Osteocyte (in vitro differentiated cells): ENCODE measurements at places on chromosomes 2 and 18.

DNA sequence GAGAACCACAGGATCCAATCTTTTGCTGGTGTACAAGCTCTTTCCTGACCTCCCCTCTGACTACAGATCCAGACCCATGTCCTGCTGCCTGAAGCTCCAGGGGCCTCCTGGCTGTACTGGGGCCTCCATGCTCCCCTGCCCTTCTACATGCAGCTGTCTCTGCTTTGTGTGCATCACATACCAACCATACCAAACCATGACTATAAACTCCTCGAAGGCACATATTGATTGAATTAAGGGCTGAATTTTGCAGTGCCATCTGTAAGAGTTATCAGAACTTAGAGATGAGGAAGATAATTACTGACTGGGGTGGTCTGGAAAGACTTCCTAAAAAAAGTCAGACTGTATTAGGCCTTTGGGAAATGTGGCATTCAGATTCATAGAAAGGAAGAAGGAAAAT lies 139.9 kb upstream of the CXCR4 start:
- DNase-seq, result no peak

- DNase-seq, result no peak
Measured at GRCh38 chr2:84314250-84314649, 144.8 kb downstream of the SUCLG1 start.

- DNase-seq, result no peak
Measured at GRCh38 chr2:177691177-177691576, 298.6 kb downstream of the AGPS start.

DNA sequence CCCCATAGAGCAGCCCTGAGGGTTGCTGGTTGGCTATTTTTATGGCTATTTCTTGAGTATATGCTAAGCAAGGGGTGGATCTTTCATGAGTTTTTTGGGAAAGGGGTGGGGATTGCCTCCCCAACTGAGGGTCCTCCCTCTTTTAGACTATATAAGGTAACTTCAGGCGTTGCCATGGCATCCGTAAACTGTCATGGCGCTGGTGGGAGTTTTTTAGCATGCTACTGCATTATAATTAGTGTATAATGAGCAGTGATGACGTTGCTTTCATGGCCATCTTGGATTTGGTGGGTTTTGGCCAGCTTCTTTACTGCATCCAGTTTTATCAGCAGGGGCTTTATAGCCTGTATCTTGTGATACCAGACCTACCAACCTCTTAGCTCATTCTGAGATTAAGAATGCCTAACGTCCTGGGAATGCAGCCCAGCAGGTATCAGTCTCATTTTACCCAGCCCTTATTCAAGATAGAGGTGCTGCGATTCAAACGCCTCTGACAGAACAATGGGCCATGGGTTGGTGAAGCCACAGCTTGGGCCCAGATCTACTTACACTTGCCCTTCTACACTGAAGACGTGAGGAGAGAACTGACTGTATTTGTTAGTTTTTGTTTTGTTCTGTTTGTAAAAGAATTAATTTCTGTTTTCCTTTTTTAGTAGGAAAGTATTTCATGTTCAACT lies 53.8 kb upstream of the TMEM163 start:
- DNase-seq, result no peak

- DNase-seq, result no peak
Measured at GRCh38 chr2:43896906-43897305, 58.1 kb downstream of the ABCG8 start.

GRCh38 chr18:22933966-22934423 lies 867 bp downstream of the RBBP8 start:
- no peak for DNase-seq

- no peak for DNase-seq
Measured at GRCh38 chr2:237590272-237591140, at the start of gene RAB17. Gene RAB17, minus strand, starts transcription at chr2:237590734. Its CDS starts 4,580 bp downstream, at chr2:237586154.

DNA sequence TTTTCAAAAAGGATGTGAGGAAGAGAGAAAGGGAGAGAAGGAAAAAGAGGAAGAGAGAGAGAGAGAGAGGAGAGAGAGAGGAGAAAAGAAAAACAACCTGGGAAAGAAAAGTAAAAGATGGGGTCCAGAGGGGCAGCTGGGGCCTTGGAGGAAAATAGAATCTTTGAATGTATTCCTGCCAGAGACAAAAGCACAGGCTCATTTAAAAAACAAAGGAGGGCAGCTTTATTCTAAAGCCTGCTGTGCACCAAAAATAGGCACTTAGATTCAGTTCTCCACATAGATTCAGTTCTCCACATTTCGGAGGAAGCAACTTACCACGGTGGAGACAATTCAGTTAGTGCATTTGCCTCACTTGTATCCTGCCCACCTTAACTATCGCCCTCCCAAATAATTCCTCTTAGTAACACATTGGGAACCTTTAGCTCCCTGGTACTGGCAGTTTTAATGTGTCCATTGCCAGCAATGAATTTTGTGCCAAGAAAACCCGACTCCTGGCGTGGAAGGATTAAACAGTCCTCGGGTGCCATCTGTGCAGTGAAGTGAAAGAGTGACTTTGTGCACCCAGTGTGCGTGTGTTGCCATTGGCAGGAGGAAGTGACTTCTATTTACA lies 71.3 kb downstream of the DPP4 start:
- no peak for DNase-seq

- no peak for DNase-seq
Measured at GRCh38 chr2:199019898-199020507, 437.7 kb downstream of the SATB2 start.

DNA sequence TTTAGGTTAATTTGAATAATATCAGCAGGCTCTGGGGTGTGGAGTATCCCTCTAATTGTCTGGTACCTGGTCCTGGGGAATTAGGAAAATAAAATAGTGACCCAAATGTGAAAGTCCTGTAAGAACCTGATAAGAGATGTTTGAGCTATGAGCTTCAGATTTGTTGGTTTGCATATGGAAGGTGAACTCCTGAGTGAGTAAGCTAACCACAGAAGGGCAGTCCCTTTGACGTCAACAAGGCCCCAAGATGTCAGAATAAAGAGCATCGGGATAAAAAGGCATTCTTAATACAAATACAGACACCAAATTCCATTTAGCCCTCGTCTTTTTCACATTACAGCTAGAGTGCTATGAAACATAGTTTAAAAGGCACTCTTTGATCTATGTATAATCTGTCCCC lies 1366.3 kb upstream of the TMEFF2 start:
- DNase-seq, result no peak

DNA sequence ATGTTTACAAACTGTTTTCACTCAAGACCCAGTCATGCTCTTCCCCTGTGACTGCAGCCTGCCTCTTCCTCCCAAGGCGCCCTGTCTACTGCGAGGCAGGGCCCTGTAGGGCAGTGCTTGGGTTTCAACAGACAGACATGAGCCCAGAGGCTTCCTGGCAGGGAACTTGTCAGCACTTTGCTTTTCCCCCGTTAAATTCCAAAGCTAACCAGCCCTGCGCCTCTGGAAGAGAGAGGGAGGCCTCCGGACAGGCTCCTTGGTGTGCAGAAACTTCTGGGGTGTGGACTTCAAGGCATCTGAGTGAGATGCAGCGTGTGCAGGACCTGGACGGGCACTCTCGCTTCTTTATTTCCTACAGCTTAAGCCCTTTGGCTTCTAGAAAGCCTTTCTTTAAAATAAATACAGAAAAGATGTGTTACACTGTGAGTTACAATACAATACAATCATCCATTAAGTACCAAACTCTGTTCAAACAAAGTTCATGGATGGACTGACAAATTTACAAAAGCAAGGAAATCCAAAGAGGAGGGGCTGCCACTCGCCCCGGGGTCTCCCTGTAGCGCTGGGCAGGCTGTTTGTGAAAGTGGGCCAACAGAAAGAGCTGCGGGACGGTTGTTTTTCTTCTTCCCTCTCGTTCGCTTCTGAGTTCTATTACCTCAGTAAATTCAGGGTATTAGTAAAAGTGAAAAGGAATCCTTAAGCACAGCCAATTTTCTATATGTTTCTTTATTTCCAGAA lies 8.8 kb upstream of the ZNF516 start:
- no peak for DNase-seq

DNA sequence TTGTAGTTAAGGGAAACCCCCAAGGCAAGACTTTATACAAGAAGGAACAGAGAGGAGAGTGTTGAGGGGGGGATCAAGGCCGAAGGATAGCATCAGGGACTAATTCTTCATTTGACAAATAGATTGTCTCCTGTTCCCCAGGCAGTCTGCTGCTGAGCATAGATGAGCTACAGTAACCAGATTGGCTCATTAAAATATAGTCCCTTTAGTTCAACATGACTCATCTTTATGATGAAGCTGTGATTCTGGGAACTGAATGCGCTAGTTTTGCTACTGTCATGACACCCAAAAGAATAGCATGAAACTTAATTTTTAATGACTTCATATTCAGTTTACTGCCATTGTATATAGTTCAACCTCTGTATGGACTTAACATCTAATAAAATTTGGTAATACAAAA lies 35.5 kb downstream of the TMEFF2 start:
- DNase-seq, result no peak

GRCh38 chr2:64770781-64771334 lies 117.1 kb upstream of the SERTAD2 start:
- no peak for DNase-seq

GRCh38 chr2:46674488-46674887 lies 195.1 kb downstream of the TMEM247 start:
- no peak for DNase-seq

DNA sequence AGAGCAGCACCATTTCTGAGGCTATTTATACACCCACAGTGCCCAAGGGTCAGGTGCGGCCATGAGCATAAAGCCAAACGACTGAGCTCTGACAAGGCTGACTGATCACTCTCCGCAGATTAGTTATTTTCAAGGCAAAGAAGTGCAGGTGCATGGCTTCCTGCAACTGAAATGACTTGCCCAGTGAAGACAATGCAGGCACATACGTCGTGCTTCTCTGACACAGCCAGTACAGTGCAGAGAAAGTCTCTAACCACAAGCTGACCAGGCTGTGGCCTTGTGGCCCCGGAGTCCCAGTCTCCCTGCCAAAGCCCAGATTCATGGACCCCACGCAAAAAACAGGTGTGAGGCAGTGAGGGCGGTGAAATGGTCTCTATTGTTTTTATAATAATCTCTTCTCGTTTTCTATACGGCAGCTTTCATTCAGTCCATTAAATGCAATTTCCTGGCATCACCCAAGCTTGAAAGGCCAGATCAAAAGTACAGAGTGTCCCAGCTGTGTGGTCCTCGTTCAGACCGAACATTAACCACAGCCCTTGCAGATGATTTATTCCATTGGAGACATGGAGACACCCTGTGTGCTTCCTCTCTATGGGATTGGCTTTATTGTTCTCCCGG lies 447.0 kb upstream of the ID2 start:
- DNase-seq, result peak; percentile 42

- no peak for DNase-seq
Measured at GRCh38 chr2:4486971-4487370, 783.6 kb downstream of the DCDC2C start.

DNA sequence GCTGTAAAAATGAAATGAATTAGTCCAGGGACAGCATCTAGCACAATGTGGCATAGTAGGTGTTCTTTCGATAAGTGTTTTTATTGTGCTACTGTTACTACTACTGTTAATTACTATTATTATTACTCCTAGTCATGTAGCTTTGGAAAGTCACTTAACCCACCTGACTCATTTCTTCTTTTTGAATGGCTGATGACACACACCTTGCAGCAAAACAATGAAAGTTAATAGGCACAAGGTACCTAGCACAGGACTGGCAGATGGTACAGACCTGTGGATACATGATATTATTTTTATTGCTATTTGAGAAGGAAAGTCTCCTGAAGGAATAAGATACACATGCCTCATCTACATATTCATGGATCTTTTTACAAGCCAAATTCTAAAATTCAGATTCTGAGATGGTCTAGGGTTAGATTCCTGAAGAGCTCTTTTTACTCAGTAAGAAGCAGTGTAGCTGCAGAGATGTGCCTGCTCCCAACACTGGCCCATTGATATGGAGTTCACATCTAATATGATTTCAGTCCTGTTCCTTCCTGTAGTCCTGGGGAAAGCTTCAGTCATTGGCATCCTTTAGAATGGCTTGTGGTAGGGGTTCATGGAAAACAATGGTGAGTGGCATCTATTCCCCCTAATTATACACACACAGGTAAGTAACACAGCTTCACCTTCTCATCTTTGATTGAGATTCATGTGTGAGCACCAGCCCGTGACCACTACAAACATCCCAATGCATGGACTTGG lies 7.9 kb upstream of the ERMN start:
- no peak for DNase-seq
